ENCODE measurements at places on chromosomes 11 and 22. TPM values are rescaled to one million over a fixed set of nuclear protein-coding genes. Genes with fewer than 3 reads are reported as not detected.

DNA sequence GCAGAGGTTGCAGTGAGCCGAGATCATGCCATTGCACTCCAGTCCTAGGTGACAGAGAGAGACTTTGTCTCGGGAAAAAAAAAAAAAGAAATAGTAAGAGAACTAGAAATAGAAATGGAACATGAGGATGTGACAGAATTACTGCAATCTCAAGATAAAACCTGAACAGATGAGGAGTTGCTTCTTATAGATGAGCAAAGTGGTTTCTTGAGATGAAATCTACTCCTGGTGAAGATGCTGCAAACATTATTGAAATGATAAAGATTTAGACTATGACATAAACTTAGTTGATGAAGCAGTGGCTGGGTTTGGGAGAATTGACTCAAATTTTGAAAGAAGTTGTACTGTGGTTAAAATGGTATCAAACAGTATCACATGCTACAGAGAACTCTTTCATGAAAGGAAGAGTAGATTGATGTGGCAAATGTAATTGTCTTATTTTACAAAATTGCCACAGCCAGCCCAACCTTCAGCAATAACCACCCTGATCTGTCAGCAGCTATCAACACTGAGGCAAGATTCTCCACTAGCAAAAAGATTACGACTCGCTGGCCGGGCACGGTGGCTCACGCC, 13.7 kb downstream of the XNDC1N start:
- DNase-seq, result no peak

DNA sequence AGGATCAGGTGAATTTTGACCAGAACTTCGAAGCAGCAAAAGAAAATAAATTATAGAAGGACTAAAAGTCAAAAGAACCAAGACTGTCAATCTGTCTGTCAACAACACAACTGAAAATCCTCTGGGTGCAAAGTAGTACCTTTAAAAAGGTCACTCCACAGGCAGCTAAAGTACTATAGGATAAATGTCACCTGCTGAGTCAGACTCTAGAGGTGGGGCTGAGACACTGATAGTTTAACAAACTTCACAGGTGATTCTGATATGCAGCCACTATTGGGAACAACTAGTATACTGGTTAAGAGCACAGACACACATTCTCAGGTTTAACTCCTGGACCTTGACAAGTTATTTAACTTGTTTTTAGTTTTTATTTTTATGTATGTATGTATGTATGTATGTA, 107.3 kb downstream of the FCHSD2 start:
- DNase-seq, result no peak

TSPAN18 gene
- 49.5 TPM for polyA plus RNA-seq

DNA sequence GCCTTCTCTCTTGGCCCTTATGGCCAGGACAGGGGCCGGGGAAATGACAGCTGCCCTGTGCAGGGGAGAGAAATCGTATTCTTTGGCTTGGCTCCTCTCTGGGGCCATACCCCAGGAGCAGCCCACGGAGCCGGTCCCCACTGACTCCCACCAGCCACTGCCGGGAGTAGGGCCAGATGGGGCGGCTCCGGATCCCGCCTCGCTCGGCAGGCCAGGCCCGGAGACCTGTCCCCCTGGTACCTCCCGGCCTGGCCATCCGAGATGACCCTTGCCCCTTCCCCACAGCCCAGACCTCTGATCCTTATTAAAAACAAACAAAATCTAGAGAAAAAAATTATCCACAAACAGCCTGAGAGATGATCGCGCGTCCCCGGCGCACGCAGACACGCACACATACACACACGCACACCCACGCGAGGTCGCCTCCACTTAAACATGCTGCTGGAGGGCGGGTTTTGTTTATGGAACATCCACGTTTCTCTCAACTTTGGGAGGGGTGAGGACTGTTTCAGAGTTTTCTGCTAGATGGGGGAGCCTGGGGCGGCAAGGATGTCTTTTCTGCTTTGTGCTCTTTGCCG, 59.1 kb downstream of the IGLL1 start:
- no peak for DNase-seq

DNA sequence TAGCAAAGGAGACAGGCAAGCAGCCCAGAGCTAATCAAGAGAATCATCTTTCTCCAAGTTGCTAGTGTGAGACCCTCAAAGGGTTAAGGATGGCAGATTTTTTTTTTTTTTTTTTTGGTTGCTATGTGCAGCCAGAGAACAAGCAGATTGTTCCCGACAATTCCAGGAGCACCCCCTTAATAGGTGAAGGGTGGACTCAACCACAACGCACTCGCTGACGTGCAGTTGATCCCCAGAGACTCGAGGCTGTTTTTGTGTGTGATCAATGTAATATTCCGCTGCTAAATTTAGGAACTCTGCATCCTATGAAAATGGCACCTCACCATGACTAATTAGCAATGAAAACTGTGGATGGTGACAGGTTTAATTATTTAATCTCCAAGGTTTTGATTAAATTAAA, 789.0 kb downstream of the KCNA4 start:
- DNase-seq, result no peak

DNA sequence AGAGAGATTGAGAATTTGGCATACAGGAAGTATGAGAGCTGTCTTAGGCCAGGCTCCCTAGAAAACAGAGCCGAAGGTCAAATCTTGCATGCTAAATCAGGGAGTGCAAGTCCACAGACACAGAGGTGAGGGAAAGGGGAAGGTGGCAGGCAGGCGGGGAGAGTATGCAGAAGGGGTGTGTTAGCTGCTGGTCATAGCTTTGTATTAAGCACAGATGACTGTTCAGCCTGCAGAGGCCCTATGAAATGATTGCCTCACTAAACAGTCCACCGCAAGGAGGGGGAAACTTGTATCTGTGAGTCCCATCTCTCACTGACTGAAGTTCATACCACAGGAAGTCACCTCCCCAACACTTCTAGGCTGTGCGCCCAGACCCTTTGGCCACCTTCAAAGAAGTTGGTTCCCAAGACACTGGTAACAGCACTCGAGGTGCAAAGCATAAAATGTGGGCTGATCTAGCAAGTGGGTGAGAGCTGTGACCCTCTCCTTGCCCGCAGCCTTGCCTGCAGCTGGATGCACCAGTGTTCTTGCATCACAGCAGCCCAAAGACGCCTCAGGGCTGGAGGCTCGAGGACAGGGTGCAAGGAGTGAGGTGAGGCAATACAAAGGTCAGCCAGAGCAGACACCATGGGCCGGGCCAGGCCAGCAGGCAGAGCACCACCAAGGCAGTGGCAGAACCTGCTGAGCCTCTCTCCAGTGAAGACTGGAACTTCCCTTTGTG, 115.3 kb upstream of the TBCEL start:
- no peak for DNase-seq

GRCh38 chr11:39461066-39461465, 1998.4 kb downstream of the LRRC4C start:
- DNase-seq, result no peak

P2RY6 gene
- 1.0 TPM for polyA plus RNA-seq

MN1 gene
- 9.1 TPM for polyA plus RNA-seq

PDGFD gene
- polyA plus RNA-seq, result 24.9 TPM
